ENCODE measurements at places on chromosomes 13 and 19.

DNA sequence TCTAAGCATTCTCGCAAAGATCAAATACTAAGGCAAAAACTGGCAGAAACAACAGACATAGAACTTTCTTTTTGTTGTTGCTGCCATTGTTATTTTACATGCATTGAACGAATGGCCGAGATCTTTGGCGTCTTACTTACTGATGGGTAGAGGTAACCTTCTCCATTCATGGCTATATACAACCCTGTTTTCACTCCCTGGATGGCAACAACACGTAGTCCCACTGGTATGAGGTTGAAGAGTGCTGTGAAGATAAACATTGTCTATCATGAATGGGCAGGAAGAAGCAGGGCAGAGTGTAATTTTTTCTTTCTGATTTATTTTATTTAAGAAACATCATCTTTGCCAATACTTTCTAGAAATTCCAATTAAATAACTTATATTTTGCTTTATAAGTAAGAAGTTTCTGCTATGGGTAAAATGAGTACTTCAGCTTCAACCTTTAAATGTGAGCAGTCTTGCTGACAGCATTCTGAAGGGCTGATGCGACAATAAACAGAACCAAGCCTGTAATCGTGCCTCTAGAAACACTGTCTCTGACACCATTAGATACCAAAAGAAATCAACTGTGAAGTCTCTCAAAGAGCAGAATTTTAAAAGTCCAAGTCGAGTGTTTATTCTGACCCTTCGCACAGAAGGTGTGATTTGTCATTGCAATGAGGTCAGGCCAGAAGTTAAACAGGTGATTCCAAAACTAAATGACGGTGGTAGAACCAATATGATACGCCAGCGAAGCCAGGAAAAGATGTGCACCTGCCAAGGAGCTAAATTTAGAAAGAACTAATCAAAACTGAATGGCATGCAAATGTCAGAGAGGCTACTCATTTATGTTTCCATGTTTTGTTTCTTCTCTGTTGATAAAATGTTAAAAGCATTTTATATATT is 416.4 kb downstream of the ITGBL1 start:
- DNase-seq, result no peak

GRCh38 chr13:32893176-32893575 is 123.0 kb upstream of the KL start:
- no peak for DNase-seq

- DNase-seq, result no peak
Measured at GRCh38 chr13:87954091-87954490, 282.9 kb downstream of the SLITRK5 start.

DNA sequence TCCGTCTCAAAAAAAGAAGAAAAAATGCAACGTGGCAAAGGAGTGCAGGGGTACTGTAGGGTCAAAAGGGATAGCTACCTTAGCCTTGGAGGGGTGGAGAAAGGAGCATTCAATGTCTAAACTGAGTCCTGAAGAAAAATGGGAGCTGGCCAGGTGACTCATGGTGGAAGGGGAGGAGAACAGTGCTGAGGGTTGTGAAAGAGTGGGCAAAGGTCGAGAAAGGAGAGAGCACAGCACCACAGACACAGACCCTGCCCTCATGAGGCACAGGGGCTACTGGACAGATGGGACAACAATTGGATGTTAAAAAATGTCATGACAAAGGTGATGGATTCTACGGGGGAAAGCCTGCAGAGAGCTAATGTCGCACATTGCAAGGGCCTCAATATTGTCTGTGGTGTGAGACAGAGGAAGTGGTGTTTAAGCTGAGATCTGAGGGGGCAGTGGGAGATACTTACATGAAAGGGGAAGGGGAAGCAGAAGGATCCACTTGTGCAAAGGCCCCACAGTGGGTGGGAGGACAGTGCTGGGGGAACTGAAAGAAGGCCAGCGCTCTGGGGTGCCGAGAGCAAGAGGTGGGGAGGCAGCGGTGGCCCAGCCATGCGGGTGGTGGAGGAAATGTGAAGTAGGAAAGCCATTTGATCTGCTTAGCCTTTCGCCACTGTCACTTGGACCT is 42.9 kb upstream of the URAD start:
- DNase-seq, result no peak

GRCh38 chr13:110328573-110328972 is 21.5 kb downstream of the COL4A2 start:
- DNase-seq, result no peak

GRCh38 chr19:52190487-52191293 is 838 bp downstream of the PPP2R1A start:
- no peak for DNase-seq

GRCh38 chr13:25587326-25587980 is 215.7 kb downstream of the ATP8A2 start:
- no peak for DNase-seq

GRCh38 chr13:76012091-76012721 is 376.1 kb downstream of the LMO7 start:
- DNase-seq, result no peak

- no peak for DNase-seq
Measured at GRCh38 chr19:4391306-4391693, 9.0 kb downstream of the SH3GL1 start.
